ENCODE measurements at places on chromosomes 11 and 22.

DNA sequence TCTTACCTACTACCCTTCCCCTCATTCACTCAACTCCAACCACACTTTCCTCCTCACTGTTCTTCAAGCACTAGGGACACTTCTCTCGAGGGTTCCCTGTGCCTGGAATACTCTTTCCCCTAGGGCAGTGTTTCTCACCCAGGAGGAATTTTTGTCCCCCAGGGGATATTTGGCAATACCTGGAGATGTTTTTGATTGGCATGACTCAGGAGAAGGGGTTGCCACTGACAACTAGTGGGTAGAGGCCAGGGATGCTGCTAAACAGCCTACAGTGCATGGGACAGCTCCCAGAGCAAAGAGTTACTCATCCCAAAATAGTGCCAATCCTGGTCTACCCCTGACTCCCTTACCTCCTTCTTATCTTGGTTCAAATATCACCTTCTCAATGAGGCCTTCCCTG lies 40.0 kb downstream of the BTG4 start:
- no peak for DNase-seq

GRCh38 chr22:20186871-20187546 lies 36.2 kb upstream of the CCDC188 start:
- DNase-seq, result no peak

DNA sequence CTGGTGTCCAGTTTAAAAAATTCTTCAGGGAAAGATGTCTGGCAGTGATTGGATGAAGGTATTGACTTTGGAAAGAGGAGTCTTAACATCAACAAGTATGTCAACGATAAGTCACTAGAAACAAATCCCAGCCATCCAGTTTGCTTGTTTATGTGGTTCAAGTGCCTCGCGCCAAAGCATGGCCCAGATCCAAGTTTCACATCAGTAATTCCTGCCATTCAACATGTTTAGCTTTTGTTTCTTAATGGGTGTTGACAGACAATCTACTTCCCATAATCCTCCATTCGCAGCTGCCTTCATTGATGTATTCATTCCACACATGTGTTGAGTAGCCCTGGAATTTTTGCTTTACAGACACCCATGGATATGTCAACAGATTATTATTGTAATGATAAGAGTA lies 77.8 kb downstream of the UBASH3B start:
- DNase-seq, result no peak

DNA sequence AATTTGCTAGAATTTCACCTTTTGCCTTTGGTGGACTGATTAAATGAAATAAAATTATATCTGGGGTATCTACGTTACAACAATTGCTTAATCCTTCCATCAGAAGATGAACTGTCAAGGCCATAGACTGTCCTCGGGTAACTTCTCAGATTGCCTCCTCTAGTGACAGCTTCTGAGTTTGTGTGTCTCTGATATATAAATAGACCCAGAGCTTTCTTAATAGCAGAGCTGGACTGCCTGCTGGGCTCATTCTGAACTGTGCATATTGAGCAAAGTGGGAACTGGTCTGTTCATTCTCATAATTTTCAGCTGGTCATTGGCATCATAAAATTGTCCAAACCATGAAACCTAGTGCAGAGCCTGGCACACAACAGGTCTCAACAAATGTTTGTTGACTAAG lies 99.1 kb upstream of the GRAMD1B start:
- no peak for DNase-seq

- DNase-seq, result no peak
Measured at GRCh38 chr11:7692426-7692825, 13.9 kb downstream of the OVCH2 start.

DNA sequence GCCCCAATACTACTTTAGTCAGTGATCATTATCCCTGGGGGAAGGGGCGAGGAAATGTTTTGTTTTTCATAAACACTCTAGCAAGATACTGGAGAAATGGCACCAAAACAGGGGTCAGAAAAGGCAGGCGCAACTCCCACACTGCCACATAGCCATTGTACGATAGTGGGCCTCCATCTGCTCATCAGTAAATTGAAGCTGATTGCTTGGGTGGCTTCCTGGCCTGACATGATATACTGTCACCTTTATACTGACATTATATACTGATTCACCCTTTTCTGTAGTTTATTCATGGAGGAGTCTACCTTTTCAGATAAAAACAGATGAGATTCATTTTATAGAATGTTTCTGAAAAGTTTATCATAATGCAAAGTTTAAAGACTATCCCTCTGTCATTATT lies 51.6 kb upstream of the CCDC34 start:
- no peak for DNase-seq

GRCh38 chr11:44305470-44306051 lies 4.4 kb downstream of the ALX4 start:
- DNase-seq, result no peak

- no peak for DNase-seq
Measured at GRCh38 chr11:67634366-67635230, 4.9 kb upstream of the NUDT8 start.

- DNase-seq, result no peak
Measured at GRCh38 chr11:116874251-116874650, 36.8 kb upstream of the APOA1 start.
